Activated CD8-positive, alpha-beta memory T cell treated with anti-CD3 and anti-CD28 coated beads, Interleukin-2, amount 10 ng/mL, durations not matched to agents 7 days and 5 days (primary cell): ENCODE measurements at places on chromosomes 7 and 10. TPM values are rescaled to one million over a fixed set of nuclear protein-coding genes. Genes with fewer than 3 reads are reported as not detected.

DNA sequence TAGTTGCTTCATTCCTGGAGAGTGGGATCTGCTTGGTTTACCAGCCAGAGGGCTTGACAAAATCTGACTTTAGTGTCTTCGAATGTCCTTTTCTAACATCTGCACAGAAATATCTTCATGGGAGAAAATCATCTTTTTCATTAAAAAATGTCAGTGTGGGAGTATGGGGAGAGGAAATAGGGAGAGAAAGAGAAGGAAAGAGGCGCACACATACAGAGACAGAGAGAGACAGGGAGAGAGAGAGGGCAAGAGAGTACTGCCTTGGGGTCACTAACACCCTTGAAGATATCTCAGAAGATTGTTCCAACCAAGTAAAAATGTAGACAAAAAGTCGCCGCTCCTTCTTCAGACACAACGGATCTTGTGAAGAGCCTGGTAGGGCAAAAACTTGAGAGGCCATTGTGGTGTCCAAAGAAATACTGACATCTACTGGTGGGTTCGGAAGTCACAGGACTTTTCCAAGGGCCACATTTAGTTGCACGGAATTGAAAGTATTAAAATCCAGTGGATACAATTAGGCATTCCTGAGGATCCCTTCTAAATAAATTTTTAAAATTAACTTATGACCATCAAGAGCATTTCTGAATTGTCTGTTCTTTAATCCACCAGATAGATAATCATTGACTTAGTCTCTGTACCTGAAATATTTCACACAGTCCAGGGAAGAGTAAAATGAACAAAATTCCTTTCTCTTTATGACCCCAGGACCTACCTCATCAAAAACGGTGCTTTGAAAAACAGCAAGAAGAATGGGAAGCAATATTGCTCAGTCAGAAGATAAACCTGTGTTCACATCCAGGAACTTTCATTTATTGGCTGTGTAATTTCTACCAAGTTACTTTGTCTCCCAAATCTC, 29.7 kb downstream of the VIM start:
- H3K27me3 ChIP-seq: peaks cover 3% of the 10 kb centered on the region
- peaks cover 4% of the 10 kb centered on the region for H3K36me3 ChIP-seq
- H3K27ac ChIP-seq: no peak overlapping the region
- H3K4me3 ChIP-seq: peak overlapping the region; percentile 12

DNA sequence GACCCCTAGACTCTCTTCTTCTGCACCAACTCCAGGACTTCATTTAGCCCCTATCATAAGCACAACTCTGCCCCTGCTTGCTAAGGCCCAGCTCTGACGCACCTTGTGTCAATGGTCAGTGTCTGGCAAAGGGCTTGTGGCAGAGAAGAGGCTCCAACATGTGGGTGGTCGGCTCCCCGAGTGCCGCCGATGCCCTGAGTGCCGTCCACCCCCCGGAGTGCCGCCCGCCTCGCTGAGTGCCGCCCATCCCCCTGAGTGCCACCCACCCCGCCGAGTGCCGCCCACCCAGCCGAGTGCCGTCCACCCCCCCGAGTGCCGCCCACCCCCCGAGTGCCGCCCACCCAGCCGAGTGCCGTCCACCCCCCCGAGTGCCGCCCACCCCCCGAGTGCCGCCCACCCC, 50.3 kb downstream of the ASB13 start:
- H3K36me3 ChIP-seq: no peaks in the 10 kb centered on the region
- H3K27me3 ChIP-seq: peaks cover 9% of the 10 kb centered on the region
- H3K27ac ChIP-seq: no peak overlapping the region
- no peak for DNase-seq
- no peak overlapping the region for H3K4me3 ChIP-seq

DNA sequence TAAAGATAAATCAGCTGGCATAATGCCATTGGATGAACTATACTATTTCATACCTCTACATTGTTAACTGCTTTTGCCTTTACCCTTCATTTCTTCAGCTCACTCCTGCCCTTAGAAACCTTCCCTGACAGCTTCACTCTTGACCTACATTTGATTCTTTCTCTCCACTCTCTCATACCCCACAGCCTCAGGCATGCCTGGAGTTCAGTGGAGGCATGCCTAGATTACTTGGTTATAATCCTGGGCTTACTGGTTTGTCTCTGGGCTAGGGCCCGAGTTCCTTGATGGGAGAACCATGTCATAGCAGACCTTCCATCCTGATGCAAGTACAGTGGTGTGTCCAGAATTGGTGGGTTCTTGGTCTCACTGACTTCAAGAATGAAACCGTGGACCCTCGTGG, 8.4 kb upstream of the CDHR3 start:
- peaks cover 1% of the 10 kb centered on the region for H3K36me3 ChIP-seq
- no peak overlapping the region for H3K27ac ChIP-seq
- no peaks in the 10 kb centered on the region for H3K4me1 ChIP-seq
- H3K4me3 ChIP-seq: no peak overlapping the region
- DNase-seq: no peak
- H3K27me3 ChIP-seq: no peaks in the 10 kb centered on the region

GRCh38 chr10:4532011-4532410, 294.0 kb upstream of the AKR1E2 start:
- no peak overlapping the region for H3K27ac ChIP-seq
- no peak overlapping the region for H3K4me3 ChIP-seq
- peaks cover 7% of the 10 kb centered on the region for H3K27me3 ChIP-seq
- no peak for DNase-seq
- no peaks in the 10 kb centered on the region for H3K4me1 ChIP-seq

GRCh38 chr7:151304856-151305255, 36.8 kb upstream of the NUB1 start:
- peaks cover 17% of the 10 kb centered on the region for H3K4me1 ChIP-seq
- no peak for DNase-seq
- peaks cover 41% of the 10 kb centered on the region for H3K27me3 ChIP-seq

GRCh38 chr7:108112683-108113082, 17.5 kb downstream of the LAMB4 start:
- H3K4me1 ChIP-seq: no peaks in the 10 kb centered on the region
- no peaks in the 10 kb centered on the region for H3K36me3 ChIP-seq
- H3K27ac ChIP-seq: no peak overlapping the region

Gene EN2
- not detected for total RNA-seq
